8988T (cell line): ENCODE measurements at places on chromosomes 2 and 18.

GRCh38 chr2:232457121-232458011 is 1.4 kb downstream of the ALPI start:
- DNase-seq = peak; percentile 13

- no peak for DNase-seq
Measured at GRCh38 chr2:195304310-195304709, 352.7 kb upstream of the SLC39A10 start.

DNA sequence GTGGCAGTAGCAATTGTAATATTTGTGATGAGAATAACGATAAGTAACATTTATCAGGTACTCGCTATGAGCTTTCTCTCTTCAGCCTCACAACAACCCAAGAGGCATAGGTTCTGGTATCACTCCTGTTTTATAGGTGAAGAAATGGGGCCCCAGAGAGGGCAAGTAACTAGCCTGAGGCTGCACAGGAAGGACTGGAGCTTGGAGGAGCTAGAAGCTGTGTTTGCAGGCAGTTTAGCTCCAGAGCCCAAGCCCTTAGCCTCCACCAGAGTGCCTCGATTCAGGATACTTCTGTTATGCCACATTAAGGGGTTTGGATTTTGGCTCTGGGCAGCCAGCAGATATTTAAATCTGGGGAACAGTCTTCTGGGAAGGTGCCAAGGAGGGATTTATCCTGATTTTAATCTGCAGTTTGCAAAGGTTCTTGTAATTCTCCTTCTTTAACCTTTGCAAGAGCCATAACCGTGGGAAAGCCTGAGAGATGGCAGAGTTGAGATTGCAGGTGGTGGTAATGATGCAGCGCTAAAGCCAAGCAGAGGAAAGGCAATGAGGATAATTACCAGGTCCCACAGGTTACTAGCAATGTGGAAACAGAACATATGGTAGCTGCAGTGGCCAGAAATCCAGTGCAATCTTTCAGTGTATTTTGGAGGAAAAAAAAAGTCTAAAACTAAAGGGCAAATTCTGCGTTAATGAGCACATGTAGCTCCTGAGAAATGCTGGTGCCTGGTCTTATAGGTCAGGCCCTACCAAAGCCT is 9.1 kb downstream of the MOCOS start:
- no peak for DNase-seq

- no peak for DNase-seq
Measured at GRCh38 chr2:49028101-49028500, 126.2 kb downstream of the FSHR start.

- no peak for DNase-seq
Measured at GRCh38 chr2:1011006-1011405, 60.4 kb downstream of the SNTG2 start.

DNA sequence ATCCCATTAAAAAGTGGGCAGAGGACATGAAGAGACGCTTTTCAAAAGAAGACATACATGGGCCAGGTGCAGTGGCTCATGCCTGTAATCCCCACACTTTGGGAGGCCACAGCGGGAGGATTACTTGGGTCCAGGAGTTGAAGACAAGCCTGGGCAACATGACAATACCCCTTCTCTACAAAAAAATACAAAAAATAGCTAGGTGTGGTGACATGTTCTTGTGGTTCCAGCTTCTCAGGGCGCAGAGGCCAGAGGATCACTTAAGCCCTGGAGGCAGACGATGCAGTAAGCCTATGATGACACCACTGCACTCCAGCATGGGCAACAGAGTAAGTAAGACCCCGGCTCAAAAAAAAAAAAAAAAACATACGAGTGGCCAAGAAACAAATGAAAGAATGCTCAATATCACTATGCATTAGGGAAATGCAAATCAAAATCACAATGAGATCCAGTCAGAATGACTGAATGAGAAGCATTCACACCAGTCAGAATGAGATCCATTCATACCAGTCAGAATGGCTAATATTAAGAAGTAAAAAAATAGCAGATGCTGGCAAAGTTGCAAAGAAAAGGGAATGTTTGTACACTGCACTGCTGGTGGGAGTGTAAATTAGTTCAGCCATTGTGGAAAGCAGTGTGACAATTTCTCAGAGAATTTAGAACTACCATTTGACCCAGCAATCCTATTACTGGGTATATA is 550.2 kb upstream of the SLC39A10 start:
- DNase-seq = no peak

DNA sequence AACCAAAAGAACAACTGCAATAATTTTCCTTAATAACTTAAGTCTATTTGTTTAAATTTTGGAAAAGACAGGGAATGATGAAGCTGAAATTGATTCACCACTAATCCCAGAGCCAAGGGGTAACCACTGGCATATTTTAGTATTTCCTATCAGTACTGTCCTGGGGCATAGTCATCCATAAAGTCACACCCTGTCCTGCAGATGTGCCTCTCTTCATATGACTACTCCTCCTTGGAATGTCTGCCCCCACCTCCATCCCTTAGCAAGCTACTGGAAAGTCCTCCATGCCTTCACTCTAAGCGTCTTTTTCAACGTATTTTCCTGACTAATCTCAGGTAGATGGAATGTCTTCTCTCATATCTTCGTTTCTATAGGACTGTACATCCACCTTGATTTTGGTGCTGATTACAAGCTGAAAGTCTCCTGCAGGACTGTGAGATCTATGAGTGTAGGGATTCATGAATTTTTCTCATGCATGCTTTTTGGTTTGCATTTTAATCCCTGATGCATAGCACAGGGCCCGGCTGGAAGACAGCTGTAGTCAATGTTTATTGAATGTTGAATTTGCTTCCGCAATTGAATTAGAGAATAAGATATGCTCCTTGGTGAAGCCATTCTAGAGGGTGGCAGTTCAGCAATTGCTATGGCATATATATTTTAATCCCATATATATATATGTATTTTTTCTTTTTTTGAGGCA is 85.6 kb downstream of the MOGAT1 start:
- DNase-seq = peak; percentile 51

GRCh38 chr2:9779596-9780264 is 63.5 kb upstream of the TAF1B start:
- no peak for DNase-seq

DNA sequence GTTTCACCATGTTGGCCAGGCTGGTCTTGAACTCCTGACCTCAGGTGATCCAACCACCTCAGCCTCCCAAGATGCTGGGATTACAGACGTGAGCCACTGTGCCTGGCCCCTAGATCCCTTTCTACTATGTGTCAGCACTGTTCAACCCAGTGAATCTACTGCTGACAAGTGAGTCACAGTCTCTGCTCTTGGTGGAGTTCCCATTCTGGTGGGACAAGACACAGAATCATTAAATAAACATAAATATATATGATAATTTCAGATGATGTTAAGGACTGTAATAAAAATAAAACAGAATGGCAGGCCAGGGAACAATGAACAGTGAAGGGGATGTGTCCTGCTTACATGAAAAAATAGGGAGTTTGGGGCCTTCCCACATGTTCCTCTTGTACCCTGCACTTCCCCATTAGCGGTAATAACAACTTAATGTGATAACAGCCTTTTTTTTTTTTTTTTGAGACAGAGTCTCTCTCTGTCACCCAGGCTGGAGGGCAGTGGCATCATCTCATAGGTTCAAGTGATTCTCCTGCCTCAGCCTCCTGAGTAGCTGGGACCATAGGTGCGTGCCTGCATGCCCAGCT is 112.2 kb downstream of the CPO start:
- DNase-seq = no peak

- DNase-seq = no peak
Measured at GRCh38 chr2:9885036-9885684, 41.9 kb downstream of the TAF1B start.

DNA sequence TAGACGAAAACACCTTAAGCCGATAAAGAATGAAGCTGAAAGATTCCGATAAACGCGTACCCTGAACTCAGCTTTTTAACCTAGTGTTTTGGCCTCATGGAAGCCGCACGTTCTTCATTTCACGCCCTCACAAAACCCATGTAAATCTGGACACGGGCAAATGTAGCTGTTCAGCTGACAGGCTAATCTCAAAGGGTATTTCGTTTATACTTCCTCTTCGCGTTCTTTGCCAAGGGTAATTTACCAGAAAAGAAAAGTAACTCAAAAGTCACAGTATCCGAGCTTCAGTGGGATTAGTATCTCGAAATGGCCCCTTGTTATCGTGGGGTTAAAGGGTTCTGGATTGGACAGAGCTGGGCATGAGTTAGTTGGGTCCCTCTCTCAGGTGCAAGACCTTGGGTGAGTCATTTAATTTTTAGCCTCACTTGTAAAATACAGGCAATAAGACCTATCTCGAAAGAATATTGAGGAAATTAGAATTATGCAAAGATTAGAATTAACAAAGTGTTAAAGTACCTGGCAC is 22.0 kb upstream of the STPG4 start:
- no peak for DNase-seq

DNA sequence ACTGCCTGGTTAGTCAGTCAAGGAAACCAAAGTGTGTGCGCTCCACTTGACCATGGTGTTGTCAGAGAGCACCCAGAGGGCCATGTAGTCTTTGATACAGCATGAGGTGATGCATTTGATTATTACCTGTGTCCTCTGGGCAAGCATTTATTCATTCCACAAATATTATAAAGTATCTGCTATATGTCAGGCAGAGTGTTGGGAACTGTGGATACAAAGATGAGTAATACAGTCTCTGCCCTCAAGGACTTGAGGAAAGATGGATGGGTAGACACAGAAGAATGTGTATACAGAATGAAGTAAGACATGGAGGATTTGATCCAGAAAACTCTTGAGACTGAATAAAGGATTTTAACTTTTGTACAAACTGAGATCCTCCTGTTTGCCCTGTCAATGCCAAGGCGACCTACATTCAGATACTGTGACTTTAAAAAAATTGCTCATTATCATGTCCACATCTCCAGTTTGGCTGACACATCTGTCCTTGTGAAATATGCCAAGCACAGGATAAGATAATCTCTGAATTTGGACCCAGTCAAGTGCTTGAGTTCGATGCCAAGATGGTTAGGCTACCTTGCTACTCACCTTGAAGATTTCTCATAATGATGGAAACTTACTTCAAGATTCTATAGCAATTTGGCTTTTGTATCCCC is 50.8 kb downstream of the ACYP2 start:
- DNase-seq = no peak

DNA sequence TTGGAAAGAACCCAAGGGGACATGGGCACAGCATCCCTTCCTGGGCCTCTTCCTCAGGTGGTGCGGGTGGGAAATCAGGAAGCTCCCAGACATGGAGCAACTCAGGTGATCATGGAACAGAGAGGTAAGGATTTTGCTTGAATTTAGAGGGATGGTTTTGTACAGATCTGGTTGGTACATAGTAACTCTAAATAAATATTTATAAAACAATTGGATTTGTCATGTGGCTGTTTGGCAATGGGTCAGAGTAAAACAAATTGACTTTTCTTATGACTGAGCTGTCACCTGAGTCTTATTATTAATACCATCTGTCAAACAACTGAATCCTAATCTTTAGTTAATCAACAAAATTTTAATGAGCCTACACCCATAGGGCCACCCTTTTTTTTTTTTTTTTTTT is 19.4 kb upstream of the TMEM178A start:
- no peak for DNase-seq

GRCh38 chr18:57959278-57959677 is 84.7 kb upstream of the NEDD4L start:
- peak; percentile 6 for DNase-seq

DNA sequence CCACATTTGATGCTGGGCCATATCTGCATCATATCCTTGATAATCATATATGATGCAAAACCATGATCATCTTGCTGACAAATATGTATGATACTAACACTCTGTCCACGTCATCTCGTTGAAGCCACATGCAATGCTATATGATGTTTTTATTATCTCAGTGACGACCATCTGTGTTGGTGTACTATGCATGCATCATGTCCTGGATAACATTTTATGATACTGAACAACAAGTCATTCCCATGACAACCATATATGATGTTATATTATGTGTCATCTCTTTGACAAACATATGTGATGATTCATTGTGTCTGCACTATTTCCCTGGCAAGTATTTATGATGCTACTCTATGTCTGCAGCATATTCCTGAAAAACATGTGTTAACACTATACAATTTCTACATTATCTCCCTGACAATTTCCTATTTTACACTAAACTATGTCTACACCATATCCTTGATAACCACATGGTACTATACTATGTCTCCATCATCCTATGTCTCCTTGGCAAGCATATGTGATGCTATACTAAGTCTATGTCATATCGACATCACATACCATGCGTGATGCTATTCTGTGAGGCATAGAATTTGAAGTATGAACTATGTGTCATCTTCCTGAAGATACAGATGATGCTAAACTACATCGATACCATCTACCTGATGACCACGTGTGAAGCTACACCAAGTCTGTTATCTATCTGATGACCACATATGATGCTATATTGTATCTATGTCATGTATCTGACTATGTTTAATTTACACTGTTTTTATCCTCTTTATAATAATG is 37.0 kb downstream of the DAW1 start:
- DNase-seq = no peak

- no peak for DNase-seq
Measured at GRCh38 chr2:63218800-63219526, 168.3 kb downstream of the OTX1 start.

- no peak for DNase-seq
Measured at GRCh38 chr2:41828052-41828643, 219.7 kb upstream of the PKDCC start.

GRCh38 chr2:15311926-15312325 is 249.2 kb downstream of the NBAS start:
- DNase-seq = no peak

GRCh38 chr2:156175946-156176345 is 156.6 kb downstream of the NR4A2 start:
- no peak for DNase-seq

- DNase-seq = no peak
Measured at GRCh38 chr2:234363647-234364294, 133.1 kb downstream of the ARL4C start.

DNA sequence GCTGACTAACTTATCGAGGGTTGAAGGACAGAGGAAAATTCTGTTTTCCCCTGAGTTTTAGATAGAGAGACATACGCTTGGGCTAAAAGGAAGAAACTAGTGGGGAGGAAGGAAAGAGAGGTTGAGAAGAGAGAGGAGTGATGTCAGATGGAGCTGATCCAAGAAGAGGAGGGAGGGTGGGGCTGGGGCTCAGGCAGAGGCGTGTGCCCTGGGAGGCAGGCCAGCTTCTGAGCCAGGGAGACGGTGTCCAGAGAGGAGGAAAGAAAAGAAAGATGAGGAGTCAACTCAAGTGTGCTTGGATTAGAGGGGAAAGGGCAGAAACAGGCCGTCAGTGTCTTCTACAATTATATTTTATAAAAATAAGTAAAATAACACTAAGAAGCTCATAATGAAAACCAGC is 56.2 kb downstream of the EMILIN2 start:
- DNase-seq = no peak

DNA sequence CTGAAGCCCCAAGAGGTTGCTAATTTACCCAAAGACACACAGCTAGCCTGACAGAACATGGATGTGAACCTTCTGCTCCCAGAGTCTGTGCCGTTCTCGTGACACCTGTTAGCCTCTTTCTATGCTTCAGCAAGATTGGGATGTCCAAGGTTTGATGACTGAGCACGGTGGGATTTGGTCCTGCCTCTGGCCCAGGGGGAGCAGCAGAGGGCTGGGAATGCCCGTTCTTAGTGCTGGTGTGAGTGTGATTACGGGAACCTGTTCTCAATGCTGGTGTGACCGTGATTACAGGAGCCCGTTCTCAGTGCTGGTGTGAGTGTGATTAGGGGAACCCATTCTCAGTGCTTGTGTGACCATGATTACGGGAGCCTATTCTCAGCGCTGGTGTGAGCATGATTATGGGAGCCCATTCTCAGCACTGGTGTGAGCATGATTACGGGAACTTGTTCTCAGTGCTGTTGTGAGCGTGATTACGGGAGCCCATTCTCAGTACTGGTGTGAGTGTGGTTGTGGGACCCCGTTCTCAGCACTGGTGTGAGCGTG is 67.3 kb upstream of the SNTG2 start:
- no peak for DNase-seq

- DNase-seq = no peak
Measured at GRCh38 chr2:207363761-207364290, 165.9 kb upstream of the CREB1 start.
